Activated T-helper 9 cell treated with anti-CD3 and anti-CD28 coated beads, Interleukin-2, amount 50 U/mL, for 16 hours (primary cell): ENCODE measurements at places on chromosomes 1 and 21.

DNA sequence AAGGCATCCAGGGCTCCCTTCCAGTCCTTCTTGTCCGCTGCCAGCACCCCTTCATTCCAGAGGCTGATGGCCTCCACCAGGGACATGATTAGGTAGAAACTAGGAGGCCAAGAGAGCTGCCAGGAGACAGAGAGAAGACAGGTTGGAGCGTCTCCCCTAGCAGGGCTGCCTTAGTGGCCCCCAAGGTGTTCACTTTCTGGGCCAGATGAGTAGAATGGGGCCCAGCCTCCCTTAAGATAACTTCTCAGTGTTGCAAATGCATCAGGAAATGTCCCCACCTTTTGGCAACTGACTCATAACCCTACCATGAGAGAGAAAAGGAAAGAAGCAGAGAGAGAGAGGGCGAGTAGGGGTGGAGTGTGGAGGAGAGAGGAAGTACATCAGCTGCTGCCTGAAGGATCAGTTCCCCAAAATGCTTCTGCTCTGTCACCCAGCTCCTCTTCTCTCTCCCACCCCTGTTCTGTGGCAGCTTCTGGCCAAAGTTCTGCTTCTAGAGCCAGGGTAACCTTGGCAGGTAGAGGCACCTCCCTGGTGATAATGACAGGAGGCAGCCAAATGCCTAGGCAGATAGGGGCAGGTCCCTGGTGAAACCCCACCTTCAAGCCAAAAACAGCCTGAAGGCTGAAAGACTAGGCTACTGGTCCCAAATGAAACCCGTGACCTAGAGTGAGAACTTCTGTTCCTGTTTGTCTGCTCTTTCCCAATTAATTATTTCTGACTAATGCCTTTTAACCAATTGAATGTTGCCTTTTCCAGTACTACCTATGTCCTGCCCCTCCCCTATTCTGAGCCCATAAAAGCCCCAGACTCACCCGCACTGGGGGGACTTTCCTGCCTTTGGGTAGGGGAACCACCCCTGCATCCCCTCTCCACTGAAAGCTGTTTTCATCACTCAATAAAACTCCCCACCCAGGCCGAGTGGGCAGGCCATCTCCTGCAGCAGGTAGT, at the start of gene NCF2:
TSS of gene NCF2 (minus strand) at position 216 of the 948 bp plus-strand sequence. CDS start at position 86, 130 bp downstream.
- no peak for DNase-seq

- no peak for DNase-seq
Measured at GRCh38 chr1:109799445-109799844, 35.7 kb upstream of the EPS8L3 start.

DNA sequence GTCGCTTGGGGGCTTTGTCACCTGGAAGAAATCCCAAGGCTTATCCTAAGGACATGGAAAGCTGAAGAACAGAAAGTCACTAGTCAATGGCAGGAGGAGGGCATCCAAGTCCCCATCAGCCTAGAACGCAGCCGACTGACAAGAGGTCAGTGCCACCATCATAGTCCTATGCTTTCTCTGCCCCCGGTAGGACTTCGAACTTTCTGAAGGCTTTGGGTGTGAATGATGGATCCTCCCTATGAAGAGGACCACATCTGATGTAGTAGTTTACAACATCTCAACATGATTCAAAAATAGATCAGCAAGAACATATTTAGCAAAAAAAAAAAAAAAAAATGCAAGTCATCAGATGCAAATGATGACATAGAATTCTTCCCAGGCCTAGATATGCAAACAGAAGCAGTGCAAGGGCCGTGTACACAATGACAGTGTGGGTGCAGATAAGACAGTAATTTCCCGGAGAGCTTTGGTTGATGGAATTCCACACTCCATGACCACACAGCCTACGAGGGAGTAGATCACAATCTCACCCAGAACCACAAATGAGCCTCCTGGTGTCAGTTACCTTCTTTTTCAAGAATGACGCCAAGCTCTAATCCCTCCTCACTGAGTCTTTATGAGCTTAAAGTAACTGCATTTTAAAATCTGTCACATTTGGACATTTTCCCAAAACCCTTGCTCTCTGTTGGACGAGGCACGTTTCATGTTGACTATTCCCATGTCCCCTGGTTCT, 88.2 kb downstream of the PSMG1 start:
- DNase-seq, result no peak

DNA sequence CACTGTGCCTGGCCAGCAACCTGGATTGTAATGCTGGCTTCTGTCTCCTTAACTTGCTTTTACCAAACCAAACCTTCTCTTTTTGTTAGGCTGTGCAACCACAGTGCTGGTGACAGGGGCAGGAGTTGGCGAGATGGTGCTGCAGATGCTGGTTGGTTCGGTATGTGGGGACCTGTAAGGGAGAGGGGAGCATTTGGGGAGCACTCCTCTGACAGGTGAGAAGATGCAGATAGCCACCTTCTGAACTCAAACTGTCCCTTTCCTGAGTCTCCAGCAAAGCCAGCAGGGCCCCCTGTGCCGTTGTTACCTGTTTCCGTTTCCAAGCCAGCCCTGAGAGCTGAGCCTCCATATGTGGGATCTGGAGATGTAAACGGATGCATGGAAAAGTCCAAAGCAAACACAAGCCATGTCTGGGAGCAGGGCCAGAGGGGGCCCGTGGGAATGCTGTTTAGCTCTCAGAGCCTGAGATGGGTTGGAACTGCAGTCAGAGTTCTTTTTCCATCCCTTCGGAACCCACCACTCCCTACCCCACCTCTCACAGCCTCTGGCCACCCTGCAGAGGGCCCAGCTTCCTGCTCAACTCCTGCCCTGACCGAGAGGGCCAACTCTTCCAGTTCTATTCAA, 34.0 kb downstream of the ELK4 start:
- no peak for DNase-seq

GRCh38 chr21:17513214-17514123, 626 bp downstream of the CXADR start:
- no peak for DNase-seq

DNA sequence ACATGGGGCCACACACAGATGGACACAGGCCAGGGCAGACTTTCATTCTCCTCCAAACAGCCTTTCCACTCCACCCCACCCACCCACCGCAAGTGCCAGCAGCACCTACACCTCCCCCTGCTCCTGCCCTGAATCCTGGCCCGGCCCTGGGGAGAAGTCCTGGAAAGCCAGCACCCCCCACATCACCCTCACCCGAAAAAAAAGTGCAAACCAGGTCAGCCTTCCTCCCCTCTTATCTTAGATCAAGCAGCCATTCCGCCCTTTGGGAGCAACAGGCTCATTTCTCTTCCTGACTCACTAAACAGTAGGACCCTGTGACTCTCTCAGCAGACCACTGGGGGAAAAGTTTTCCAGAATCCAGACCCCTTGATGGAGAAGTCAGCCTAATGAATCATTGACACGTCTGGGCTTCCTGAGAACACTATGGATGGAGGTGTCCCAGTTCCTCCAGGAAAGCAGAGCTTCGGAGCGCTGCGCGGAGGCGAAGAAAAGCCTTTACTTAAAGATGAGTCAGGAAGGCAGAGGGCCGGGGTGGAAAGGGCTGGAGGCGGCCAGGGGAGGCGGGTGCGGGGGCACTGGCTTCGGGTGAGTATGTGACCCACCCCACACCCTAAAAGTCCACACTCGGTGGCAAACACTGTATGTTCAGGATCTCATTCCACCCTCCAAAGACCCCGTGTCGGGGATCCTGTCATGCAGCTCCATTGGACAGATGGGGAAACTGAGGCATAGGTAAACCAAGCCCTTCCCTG, 588.7 kb downstream of the MATN1 start:
- DNase-seq, result no peak

- DNase-seq, result no peak
Measured at GRCh38 chr1:17632541-17633184, 93.2 kb downstream of the ARHGEF10L start.

GRCh38 chr1:61640531-61641530, 84.1 kb downstream of the TM2D1 start:
- DNase-seq, result no peak

DNA sequence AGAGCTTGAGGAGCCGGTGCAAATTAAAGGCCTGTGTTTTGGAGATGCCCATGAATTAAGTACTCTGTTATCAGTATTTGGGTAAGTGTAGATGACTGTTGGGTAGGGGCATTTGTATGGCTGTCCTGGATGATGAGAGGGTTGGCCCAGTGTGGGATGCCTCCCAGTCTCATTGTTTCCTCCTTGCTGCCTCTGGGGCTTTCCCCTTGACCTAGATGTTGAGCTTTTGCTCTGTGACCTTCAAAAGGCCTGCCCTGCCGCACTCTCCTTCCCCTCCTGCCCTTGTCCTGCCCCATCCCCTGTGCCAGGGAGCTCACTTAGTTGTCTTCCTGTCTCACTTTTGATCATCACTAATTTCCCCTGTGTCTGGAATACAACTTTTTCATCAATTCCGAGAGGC, 10.0 kb downstream of the GALNT2 start:
- no peak for DNase-seq

DNA sequence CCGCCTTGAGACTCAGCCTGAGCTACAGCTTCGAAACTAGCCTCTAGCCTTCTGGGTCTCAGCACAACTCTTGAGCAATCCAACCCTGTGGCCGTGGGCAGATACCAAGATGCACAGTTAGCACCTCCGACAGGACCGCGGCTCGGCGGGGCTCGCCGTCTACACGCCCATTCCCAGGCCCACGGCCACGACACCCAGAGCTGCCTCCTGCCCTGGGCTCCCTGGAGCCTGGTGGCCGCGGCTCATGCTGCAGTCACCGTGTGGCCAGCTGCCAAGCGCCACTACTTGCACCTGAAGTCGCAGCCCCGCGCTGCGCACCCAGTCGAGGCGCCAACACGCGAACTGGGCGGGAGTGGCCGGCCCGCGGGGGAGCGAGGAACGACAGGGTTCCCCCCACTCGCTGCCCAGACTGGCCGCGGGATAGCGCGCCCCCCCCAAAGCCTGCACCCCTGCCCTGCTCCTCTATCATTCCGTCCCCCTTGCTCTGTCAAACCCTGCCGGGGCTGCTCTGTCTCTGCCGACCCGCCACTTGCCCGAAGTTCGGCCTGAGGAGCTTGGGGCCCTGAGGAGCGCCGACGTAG, 729 bp upstream of the CDCA8 start:
- peak; percentile 3 for DNase-seq

DNA sequence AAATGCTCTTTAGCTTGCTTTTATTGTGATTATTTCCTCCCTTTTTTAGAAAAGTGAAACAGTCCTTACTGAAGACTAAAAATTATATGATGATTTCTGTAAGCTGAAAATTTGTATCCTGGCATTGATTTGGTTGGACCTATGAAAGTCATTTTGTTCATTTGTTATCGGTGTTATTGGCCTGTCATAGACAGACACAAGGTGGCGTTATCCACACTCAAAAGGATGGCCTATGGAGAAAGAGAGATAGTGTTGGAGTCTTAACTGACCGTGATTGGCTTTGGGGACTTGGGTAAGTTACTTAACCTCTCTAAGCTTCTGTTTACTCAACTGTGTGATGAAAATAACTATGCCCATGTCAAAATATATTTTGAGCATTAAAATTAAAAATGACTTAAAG, 203.6 kb upstream of the CHODL start:
- DNase-seq, result no peak

GRCh38 chr1:241611063-241611462, 29.1 kb downstream of the CHML start:
- no peak for DNase-seq

DNA sequence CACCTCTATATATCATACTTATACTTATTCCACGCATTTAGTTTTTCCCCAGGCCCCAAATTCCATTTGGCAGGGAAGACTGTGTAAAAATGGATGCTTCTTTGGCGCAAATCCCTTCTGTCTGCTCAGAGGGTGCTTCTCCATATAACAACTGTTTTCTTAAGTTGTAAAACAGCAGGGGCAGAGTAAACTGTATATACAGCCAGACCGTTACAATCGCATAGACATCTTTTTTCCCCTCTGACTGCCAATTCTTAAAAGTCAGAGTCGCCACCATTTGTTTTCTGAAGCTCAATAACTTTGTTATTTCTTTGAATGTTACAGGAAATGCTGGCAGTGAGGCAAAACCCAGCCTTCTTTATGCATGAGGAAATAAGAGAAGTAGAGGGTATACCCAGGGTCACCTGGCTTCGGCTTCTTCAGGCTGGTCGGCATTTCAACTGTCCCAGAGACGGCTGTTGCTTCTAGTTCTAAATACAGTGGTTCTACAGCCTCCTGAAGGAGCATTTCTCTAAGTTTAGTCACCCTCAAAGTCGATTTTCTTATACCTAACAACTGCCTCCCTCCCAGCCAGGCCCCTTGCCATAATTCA, 188.4 kb downstream of the CLIC6 start:
- DNase-seq, result no peak
